ENCODE measurements at places on chromosomes 2 and 18. TPM values are rescaled to one million over a fixed set of nuclear protein-coding genes. Genes with fewer than 3 reads are reported as not detected.

ABCG5 gene
- total RNA-seq, result not detected

DNA sequence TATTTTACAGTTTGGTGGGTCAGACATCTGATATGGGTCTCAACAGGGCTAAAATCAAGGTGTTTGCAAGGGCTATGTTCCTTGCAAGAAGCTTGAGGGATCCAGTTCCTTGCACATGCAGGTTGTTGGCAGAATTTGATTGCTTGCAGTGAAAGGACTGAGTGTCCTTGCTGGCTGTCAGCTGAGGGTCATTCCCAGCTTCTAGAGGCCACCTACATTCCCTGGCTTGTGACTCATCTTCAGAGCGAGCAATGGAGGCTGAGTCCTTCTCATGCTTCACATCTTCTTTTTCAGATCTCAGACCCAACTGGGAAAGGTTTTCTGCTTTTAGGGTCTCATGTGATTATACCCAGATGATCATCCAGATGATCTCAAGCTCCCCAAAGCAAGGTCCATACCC, 12.4 kb downstream of the MEX3C start:
- DNase-seq, result no peak

GRCh38 chr18:70376914-70377258, 88.0 kb downstream of the SOCS6 start:
- no peak for DNase-seq

LCT gene
- not detected for total RNA-seq

DNA sequence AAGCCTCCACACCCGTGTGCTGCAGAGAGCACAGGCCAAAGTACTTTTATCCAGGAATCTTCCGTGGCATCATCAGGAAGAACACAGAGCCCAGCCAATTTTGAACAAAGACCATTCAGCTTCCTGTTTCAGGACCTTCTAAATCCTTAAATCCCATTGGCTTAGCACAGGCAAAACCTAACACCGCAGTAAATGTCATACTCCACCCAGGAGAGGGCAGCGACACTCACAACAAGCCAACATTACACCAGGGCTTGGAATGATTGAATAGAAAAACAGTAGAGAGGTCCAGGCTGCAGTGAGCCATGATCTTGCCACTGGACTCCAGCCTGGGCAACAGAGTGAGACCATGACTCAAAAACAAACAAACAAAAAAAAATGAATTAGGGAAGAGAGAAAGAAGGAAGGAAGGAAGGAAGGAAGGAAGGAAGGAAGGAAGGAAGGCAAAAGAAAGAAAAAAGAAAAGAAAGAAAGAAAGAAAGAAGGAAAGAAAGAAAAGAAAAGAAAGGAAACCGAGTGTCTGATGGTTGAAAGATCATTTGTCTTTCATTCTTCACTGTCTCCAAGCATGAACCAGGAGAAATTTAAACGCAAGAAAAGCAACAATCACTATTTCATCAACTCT, 144.6 kb upstream of the SATB2 start:
- no peak for DNase-seq

DNA sequence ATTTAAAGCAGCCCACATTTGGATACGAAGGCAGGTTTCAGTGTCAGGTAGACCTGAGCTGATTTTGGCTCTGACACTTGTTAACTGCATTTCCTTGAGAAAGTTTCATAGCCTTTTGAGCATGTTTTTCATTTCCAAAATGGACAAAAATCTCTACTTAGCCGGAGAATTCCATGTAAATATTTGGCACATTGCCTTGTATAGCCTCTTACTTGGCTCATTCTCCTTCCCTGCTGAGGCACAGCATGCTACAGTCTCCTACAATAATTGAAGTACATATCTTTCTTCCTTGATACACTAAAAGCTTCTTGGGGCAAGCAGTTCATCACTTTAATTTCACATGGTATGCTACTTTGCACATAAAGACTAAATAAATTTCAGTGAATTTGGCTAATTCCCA, 772.2 kb upstream of the CHAC2 start:
- DNase-seq, result peak; percentile 8

HOXD13 gene
- not detected for total RNA-seq

TGIF1 gene
- 106 TPM for total RNA-seq

GRCh38 chr2:60500861-60501260, 52.6 kb downstream of the BCL11A start:
- no peak for DNase-seq

DNA sequence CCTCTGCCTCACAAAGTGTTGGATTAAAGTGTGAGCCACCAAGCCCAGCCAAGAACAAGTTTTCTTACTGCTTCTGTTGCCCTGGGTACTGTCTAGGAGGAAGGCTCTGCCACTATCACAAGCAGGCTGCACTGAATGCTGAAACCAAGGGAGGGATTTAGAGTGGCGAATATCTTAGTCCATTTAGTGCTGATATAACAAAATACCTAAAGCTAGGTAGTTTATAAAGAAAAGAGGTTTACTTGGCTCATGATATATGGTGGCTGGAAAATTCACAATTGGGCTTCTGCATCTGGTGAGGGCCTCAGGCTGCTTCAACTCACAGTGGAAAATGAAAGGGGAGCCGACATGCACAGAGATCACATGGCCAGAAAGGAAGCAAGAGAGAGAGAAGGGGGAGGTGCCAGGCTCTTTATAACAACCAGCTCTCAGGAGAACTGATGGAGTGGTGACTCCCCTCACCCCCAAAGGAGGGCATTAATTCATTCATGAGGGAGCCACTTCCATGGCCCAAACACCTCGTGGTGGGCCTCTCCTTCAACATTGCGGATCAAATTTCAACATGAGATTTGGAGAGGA, 146.0 kb upstream of the SERPINE2 start:
- no peak for DNase-seq

- no peak for DNase-seq
Observed at GRCh38 chr2:98185801-98186200, 98.8 kb downstream of the VWA3B start.

DNA sequence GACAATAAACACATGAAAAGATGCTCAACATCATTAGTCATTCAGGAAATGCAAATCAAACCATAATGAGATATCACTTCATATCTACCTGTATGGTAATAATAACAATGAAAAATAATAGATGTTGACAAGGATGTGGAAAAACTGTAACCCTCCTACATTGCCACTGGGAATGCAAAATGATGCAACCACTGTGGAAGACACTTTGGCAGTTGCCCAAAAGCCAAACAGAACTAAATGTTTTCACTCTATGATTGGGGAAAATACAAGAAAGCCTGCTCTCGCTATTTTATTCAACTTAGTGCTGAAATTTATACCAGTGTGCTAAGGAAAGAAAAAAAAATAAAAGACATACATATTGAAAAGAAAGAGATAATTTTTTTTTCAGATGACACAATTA, 934.5 kb downstream of the CNTNAP5 start:
- no peak for DNase-seq

GRCh38 chr2:31983762-31984467, 26.9 kb downstream of the MEMO1 start:
- no peak for DNase-seq

GRCh38 chr2:31698722-31699121, 118.0 kb upstream of the SRD5A2 start:
- no peak for DNase-seq

Measured in fibroblast of the aortic adventitia (primary cell).